Fibroblast of skin of left quadriceps (primary cell): ENCODE measurements at places on chromosomes 7 and 10.

GRCh38 chr7:71129126-71129525 is 2.8 kb upstream of the GALNT17 start:
- no peak for DNase-seq

DNA sequence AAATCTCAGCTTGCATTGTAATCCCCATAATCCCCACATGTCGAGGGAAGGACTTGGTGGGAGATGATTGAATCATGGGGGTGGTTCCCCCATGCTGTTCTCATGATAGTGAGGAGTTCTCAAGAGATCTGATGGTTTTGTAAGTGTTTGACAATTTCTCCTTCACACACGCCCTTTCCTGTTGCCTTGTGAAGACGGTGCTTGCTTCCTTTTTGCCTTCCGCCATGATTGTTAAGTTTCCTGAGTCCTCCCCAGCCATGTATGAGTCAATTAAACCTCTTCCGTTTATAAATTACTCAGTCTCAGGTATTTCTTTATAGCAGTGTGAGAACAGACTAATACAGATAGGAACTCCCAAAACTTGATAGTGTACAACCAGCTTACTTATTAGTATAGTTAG is 98.6 kb downstream of the CREM start:
- DNase-seq = no peak

DNA sequence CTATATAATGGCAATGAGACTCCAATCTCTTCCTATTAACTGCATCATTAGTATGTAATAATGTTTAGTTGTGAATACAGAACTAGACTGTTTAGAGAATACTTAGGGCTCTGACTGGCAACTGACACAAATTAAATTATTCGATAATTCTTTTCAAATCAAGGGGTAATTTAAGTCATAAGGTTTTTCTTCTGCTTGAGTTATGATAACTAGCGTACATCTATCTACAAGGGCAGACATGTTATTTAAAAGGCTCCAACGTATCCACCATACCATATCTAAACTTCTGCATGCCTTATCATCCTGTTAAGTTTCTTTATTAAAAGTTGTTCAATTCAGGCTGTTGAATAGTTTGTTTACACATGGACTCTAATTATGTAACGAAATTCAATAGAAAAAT is 11.2 kb downstream of the SEMA3C start:
- DNase-seq = no peak

DNA sequence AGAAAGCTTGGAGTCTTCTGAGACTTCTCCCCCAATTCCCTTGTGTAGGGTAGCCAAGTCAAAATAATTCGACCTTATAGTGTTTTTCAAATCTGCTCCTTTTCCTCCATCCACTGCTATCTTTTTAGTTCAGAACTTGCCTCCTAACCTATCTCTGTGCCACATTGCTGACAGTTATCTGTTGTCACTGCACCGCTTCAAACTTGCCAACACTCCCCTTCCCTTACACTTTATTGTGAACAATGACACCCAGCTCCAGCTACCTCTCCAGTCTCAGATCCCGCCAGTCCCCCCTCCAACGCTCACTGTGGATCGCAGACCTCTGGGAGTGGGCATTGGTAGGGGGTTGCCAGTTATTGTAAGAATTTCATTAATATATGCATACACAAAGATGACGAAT is 16.3 kb upstream of the HPS1 start:
- no peak for DNase-seq

- no peak for DNase-seq
Observed at GRCh38 chr10:16656895-16657294, 135.2 kb upstream of the C1QL3 start.

GRCh38 chr10:13959443-13960359 is 371.0 kb downstream of the FRMD4A start:
- no peak for DNase-seq

GRCh38 chr10:71064413-71065118 is 147.8 kb upstream of the UNC5B start:
- DNase-seq = no peak

DNA sequence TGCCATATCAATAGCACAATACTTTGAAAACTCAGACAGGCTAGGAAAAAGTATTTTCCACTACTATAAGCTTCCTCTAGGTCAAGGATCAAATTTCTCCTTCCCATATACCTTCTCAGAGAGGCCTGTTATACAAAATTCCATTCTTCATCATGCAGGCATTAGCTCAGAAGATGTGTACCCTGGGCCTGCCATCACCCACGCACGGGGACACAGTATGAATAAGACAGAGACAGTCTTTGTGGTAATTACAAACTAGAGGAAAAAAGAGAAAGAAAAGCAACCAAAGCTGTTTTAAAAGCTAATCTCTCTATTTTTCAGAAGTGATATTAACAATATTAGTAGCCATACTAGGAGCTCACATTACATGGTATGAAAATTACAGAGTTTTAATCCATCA is 236.8 kb upstream of the AOAH start:
- no peak for DNase-seq

DNA sequence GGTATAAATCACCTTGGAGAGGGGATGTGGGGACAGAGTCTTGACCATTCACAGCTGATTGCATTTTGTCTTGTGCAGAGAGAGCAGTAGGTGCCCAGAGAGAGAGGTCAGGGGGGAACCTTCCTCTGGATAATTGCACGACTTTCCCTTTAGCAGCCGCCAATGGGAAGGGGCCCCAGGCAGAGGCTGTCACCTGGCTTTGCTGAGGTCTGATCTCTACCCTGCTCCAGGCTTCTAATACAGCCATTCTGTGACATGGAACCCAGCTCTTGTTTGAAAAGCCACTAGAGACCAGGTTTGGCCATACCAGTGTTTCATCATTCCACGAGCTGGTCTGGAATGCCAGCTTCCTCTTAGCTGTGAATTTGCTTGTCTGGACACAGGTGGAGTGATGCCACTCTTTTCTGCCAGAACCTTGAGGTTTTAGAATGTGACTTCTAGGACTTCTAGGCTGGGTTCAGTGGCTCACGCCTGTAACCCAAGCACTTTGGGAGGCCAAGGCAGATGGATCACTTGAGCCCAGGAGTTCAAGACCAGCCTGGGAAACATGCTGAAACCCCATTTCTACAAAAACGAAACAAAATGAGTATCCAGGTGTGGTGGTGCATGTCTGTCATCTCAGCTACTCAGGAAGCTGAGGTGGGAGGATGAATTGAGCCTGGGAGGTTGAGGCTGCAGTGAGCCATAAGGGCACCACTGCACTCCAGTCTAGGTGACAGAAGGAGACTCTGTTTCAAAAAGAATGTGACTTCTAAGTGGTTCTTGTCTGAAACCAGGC is 159.9 kb downstream of the CAMK1D start:
- DNase-seq = no peak

DNA sequence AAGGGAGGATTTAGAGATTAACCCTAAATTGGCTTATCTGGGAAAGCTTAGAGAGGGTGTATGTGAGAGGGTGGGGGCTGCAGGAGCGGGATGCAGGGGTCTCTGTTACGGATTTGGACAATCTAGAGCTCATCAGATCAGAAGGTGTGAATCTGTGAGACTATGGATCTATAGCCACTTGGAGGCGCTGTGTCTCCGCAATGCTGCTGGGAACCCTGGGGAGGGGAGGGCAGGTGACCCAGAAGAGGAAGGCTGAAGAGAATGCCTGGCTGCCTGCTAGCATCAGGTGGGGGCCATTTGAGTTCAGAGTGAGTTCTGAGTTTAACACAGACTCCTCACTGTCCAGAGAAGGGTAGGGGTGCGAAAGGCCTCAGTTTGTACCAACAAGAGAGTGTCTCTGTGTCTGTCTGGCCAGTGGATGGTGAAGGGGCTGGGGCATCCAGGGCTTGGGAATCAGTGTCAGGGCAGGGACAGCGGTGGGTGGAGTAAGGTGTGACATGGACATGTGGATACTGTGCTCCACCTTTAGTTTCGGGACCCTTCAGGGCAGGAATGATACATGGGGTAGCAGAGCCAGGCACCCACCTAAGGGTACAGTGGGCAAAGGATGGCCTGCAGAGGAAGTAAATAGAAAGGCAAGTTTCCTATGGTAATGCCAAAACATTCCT is 187.3 kb upstream of the PRSS58 start:
- no peak for DNase-seq

DNA sequence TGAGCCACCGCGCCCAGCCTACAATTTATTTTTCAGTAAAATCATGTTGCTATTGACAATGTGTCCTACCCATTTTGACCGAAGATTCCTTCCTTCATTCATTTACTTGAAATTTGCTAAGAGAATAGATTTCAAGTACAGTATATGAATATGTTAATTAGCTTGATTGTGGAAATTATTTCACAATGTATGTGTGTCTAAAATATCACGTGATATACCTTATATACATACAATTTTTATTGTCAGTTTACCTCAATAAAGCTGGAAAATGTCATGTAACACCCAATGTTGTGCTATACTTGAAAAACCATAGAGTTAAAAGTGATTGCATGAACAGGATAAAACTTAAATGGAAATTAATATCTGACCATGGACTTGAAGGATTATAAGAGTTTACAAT is 521.7 kb upstream of the ANKRD30A start:
- DNase-seq = no peak

DNA sequence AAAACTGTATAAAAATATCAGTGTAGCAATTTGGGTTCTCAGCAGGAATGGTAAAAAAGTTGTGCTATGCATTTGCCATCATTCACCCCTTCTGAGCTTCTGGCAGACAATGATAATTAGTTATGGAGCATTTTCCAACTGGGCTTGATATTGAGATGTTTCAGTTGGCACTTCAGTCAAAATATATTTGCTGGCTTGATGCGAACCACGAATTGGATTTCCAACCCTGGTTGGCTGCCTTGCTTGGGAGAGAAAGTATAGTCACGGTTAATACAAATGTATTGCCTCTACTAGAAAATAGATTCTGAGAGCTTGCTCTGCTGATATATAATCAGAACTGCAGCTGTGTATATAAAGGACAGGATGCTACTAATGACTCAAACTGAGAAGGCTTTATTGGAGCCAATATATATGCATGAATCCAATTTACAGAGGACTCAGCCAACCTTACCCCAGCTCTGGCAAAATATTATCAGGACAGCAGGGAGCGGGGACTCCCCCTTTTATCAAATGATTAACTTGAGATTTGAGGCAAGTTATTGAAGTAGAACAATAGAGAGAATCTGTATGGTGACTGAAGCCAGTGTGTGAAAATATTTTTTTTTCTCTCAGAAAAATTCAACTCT is 219.8 kb upstream of the SMIM30 start:
- DNase-seq = no peak

DNA sequence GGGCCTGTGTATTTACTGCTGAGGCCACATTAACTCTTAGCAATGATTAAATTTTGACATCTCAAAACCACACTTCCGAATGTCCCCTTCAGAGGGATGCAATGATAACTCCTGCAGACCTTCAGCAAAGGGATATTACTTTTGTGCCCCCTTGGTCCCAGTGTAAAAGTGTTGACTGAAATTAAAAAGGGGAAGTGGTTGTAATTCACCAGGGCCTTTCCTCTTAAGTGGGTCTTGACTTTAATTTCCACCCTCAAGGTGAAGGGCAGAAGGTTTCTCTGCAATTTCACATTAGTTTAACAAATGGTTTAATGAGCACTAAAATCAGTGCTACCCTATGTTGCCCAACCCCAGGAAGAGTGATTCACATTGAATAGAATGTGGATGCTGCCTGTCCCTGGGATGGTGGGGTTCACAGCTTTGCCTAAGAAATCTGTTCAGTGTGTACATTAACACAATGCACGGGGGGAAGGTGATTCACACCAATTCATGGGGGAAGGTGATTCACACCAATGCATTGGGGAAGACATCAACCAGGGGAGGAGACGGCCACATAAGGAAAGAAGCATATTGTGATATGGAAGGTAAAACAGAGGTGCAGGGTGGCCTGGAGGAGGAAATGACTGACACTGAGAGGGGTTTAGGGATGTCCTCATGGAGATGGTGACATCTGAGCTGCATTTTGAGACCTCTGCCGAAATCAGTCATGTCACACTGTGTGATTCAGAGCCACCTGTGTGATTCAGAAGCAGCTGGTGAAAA is 19.4 kb upstream of the TNS3 start:
- peak; percentile 89 for DNase-seq

- no peak for DNase-seq
Observed at GRCh38 chr10:129883626-129884397, 80.3 kb downstream of the EBF3 start.

DNA sequence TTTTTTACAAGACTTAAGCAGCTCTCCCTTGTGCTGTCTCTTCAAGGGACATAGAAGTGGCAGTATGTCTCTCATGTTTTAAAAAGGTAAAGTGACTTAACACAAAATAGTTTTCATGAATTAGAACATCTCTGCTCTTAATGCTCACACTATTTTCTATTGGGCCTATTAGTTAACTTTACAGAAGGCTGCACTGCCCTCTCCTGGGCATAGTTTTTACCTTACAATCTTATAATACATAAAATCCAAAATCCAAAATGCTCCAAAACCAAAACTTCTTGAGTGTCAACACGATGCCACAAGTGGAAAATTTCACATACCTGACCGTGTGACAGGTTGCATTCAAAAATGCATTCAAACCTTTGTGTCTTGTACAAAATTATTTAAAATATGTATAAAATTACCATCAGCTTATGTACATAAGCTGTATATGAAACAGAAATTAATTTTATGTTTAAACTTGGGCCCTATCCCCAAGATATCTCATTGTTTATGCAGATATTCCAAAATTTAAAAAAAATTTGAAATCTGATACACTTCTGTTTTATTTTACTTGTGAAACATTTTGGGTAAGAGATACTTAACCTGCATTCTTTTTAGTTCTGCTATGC is 25.8 kb downstream of the TES start:
- DNase-seq = no peak

DNA sequence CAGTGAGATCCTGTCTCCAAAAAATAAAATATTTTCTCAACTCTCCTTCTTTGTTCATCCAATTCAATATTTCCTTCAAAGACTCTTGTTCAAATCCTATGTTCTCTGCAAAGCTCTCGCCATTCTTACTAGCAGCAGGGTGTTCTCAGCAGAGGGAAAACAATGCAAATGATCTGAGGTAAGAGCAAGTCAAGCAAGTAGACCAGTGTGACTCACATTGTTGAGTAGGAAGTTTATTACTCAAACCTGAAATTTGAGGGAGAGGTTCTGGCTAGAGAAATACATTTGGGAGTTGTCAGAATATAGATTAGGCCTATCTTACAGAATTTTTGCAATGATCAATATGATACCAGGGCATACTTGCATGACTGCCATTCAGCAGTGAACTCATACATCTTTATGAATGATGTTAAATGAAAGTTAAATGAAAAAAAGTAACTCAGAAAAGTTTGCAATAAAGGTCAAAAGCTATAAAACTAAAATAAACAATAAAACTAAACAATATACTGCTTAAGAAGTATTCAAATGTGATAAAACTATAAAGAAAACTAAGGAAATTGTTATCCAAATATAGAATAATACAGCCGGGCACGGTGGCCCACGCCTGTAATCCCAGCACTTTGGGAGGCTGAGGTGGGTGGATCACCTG is 5.8 kb downstream of the IDE start:
- DNase-seq = no peak

DNA sequence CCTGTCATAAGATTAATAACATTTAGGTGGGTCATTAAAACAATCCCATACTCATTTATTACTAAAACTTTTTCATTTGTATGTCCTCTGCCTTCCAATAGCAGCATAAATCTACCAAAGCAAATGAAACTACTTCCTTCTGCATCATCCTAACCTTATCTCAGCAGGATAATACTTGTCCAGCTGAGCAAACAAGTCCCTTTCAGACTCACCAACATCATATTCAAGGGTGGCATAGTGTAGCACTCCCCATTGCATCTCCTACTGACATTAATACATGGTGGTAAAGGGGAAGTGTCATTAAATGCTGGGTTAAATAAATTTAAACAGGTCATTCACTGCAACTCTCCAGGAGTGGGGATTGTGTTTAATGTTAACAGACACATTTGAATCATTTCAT is 3.4 kb upstream of the MINDY3 start:
- DNase-seq = no peak

- DNase-seq = no peak
Observed at GRCh38 chr7:156673454-156673853, 32.9 kb downstream of the RNF32 start.
